Esophagus squamous epithelium (tissue), 5 donors: ENCODE measurements at places on chromosomes 16 and 17.

GRCh38 chr17:44312396-44313104 lies 4.1 kb downstream of the RUNDC3A start:
- no peak for DNase-seq

DNA sequence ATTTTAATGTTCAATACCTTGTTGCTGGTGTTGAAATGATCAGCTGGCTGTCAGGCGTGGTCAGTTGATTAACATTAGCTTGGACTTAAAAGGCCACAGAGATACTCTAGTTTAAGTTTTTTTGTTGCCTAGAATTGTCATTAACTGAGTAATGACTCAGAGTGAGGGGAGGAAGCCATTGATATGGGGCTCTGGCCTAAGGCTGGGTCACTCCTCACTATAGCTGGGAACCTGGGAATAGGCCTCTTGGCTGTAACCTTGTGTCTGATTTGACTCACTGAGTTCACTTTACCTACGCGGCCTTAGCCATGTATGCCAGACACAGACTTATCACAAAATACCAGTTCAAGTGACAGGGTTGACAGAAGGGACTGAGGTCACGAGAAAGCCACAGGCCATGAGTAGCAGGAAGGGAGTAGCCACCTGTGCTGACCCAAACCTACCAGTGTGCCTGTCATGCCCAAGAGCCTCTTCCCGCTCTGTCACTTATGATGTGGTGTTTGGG lies 37.9 kb upstream of the ADCY7 start:
- DNase-seq: no peak

DNA sequence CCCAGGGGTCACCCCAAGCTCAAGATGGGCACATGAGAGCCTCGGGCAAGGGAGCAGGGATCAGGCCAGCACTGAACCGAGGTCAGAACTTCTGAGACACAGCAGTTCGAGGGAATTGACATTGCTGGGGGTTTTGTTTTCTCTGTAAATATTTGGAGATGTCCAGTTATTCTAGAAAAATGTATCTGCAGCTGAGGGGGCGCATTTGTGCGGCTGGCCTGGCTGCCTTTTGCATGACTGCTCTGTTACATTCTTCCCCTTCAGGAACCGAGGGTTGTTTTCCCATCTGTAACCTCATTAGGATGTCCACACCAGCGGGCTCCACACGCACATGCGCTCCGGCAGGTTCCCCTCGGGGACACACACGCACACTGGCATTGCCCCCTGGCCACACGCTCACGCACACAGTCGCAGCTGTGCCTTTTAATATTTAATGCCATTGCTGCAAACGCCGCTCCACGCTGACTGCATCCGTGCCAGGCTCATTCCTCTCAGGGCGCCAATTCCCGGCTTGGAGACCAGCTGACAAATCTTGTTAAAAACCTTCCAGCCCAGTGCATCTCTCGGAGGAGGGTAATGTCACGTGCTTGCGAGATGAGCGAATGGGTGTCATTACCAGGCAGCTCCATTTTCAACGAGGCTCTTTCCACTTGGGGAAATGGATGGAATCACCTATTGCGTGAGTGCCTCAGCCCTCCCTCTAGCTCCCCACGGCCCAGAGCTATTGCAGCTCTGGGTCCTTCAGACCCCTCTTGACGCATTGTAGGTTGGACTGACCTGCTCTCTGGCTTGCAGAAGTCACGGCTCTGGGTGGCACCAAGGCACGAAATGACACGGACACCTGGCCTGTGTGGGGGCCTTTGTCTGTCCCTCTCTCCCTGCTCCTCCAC lies 13.1 kb downstream of the CCR7 start:
- DNase-seq: no peak

GRCh38 chr16:13594823-13595222 lies 325.1 kb upstream of the ERCC4 start:
- no peak for DNase-seq

DNA sequence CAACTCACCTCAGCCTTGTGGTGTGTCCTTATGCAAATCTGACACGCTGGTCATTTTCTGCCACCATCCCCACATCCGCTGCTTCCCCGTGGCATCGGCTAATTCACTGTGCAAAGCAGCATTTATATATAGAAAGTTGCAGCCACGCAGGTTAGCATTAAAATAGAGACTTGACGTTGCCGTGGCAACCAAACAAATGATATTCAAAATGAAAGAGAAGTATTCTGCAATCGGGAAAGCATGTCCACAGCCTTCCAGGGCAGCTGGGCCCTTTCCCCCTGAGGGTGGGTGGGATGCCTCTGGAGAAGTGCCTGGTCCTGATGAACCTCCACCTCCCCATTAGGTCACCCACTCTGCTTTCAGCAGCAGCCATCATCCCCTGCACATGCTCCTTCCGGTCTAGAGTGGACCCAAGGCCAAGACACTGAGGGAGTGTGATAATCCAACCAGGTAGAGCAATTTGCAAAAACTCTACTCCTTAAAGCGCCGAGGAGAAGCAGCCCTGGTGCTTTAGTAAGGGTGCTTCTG lies 138.7 kb downstream of the GAS7 start:
- DNase-seq: no peak

GRCh38 chr16:27381236-27381635 lies 20.7 kb upstream of the IL21R start:
- no peak for DNase-seq

- no peak for DNase-seq
Observed at GRCh38 chr16:20074099-20074991, 655 bp upstream of the GPR139 start.

DNA sequence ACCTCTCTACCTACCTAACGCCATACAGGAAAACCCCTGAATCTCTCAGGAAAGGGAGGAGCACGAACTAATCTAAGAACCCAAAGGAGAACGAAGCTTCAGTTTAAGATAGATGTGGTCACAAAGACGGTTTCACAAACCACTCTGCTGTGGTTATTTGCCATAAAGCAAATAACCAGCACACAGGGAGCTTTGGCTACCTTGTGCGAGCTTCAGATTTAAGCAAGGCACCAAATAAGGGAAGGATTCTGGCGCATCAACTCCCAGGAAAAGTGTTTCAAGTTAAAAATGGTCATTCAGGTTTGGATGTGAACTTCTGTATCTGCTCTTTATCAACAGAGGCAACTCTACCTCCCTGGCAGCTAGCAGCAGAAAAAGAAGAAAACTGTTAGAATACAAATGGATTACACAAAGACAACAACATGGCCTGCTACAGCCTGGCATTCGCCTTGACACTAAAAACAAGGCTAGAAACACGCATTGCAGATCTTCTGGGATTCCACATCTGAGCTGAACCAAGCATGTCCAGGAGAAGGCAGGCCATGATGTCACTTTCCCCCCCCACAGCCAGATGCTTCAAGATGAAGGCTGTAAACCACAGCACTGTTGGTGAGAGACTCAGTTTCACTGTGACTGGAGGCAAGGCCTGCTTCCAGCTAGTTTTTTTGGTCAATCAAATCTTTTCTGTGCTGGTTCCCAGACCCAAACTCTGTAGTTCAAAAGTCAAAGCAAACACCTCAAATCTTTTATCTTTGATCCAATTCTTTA lies 43.6 kb downstream of the SMG6 start:
- DNase-seq: no peak

GRCh38 chr16:4347010-4347409 lies 4.1 kb downstream of the PAM16 start:
- DNase-seq: no peak

- no peak for DNase-seq
Observed at GRCh38 chr16:4826980-4827379, 20.1 kb downstream of the GLYR1 start.

DNA sequence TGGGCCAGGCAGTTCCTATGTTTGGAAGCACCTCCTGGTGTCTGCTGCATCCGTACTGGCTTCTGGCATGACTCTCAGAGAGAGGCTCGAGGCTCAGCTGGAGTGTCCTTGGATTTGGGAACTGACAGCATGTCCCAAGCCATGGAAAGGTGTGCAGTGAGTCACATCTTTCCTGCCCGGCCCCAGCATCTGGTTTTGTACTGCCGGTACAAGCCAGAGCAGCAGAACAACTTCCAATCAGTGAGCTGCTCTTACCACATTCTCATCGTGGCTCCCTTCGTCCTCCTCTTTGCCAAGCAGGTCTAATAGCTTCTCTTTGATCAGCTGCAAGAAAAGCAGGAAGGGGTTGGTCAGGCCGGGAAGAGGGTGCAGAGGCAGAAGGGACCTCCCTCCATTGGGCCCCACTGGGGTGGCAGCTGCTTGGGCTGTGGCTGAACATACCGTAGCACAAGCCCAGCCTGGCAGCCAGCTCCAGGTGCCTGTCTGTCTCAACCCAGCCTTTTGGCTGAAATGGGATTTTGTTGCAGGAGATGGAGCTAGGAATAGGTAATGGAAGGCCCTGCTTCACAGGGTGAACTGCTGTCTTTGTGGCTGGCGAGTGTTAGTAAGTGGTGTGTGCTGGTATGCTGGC lies 24.2 kb downstream of the SPACA3 start:
- no peak for DNase-seq

DNA sequence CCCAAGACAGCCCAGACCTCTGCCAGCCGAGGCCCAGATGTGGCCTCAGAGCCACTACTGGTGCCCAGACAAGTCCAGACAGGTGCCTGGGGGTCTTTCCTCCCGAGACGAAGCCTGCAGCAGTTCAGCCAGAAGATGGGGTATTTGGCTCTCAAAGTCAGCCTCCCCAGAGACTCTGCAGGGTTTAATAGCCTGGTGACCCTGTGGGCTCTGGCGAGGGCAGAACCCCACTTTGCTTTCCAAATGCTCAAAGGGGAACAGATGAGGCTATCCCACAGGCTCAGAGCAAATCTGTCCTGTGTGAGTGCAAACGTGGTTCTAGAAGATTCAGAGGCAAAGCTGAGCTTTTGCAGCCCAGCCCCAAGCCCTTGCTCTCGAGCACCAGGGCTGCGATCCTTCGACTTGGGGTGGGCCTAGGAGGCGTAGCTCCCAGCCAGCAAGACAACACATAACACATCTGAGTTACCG lies 236.0 kb downstream of the MRTFB start:
- no peak for DNase-seq

GRCh38 chr17:75468779-75469373 lies 12.4 kb downstream of the TMEM94 start:
- DNase-seq: no peak

DNA sequence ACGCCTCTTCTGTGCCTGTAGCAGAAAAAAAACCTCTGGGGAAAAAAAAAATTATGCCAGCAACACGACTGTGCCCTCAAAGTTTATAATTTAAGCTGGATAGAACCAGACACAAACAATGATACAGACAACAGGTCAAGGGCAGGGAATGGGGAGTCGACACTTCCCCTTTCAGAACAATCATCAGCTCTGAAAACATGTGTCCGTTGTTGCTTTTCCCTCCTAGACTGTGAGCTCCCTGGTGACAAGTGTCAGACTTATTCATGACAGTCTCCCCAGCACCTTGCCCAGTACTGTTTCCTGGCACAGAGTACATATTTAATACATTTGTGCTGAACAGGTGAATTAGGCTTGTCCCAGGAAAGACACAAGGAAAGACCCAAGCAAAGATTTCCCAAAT lies 178.3 kb downstream of the SOX9 start:
- DNase-seq: no peak

DNA sequence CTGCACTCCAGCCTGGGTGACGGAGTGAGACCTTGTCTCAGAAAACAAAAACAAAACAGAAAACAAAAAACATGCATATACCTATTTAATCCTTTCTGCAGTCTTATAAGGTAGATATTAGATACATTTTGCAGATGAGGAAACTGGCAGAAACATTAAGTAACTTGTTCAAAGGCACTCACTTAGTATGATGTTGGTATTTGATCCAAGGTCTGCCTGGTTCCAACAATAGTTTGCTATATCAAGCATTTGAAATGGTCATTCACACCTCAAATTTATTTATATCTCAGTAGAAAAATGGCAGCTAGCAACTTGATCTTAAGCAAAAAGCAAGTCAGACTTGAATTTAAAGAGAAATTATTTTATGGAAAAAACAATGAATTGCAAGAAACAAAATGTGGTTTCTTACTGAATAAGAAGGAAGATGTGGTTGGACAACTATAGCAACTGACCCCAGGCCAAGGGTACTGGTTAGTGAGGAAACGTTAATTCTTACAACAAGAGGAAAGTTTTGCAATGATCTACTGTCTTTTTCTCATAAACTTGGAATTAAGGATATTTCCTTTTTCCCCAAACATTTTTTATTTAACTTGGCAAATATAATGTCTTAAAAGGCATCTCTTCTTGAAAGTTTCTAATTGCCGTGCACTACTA lies 19.7 kb downstream of the DHRS7B start:
- no peak for DNase-seq

- DNase-seq: no peak
Observed at GRCh38 chr17:17119533-17119932, 77.3 kb downstream of the MPRIP start.

DNA sequence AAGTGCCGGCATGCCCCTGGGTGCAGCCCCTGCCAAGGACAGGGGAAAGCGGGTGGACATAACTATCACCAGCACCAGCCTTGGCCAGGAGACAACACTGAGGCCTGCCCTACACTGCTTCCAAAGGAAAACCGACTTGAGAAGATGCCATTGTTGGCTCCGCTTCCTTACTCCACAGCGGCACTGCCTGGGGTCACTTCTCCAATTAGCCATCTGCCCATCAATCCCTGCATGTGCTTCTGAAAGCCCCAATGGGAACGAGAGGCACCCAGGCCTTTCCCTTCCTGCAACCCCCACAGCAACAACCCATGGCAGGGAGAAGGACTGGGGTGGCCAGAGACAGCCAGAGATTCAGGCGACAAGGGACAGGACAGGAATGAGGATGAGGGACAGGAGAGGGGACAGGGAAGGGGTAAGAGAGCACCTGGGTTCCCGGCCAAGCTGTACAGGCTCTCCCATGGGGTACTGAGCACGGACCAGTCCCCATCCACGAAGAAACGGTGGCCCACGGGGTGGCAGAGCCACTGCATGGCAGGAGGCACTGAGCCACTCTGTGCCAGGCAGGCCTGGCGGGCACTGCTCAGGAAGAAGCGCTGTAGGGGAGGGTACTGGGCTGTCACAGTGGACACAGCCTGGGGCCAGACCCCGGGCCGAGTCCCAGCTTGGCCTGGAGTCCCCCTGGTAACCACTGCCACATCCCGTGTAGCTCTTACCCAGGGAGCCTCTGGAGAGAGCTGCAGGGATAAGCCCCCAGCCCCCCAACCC lies 21.2 kb downstream of the SREBF1 start:
- no peak for DNase-seq

GRCh38 chr16:85986931-85987749 lies 88.2 kb downstream of the IRF8 start:
- DNase-seq: no peak

GRCh38 chr16:86854626-86855294 lies 276.4 kb downstream of the FOXL1 start:
- no peak for DNase-seq

GRCh38 chr16:79821911-79822310 lies 221.4 kb upstream of the MAF start:
- no peak for DNase-seq
